ENCODE measurements at places on chromosomes 4 and X. TPM values are rescaled to one million over a fixed set of nuclear protein-coding genes. Genes with fewer than 3 reads are reported as not detected.

ANXA10 gene
- total RNA-seq, result not detected

- DNase-seq, result no peak
- H3K4me1 ChIP-seq, result no peaks in the 10 kb centered on the region
- H3K36me3 ChIP-seq, result no peaks in the 10 kb centered on the region
- no peak overlapping the region for H3K4me3 ChIP-seq
- no peaks in the 10 kb centered on the region for H3K27me3 ChIP-seq
These were observed 319.1 kb upstream of the EMCN start for GRCh38 chr4:100836929-100837328.

KANTR gene
- total RNA-seq, result 68.1 TPM

GRCh38 chr4:1784789-1785591 lies 8.1 kb upstream of the FGFR3 start:
- peaks cover 3% of the 10 kb centered on the region for H3K4me1 ChIP-seq
- no peaks in the 10 kb centered on the region for H3K27me3 ChIP-seq
- no peaks in the 10 kb centered on the region for H3K36me3 ChIP-seq
- H3K27ac ChIP-seq, result no peak overlapping the region
- no peak for DNase-seq

DNA sequence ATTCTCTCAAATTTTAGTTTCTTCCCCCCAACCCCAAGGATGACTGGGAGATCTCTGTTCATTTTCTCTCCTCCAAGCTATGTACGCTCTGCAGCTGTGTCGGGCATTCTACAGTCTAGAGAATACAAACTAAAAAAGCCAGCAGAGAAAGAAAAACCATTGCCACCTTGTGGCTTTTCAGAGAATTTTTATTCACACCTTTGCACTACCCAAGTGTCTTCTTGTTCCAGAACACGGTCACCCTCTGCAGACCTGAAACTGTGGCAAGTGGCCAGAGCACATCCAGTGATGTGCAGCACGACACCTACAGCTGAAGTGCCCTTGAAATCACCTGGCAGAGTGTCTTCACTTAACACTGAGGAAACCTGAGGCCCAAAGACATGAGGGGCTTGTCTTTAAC lies 68.6 kb downstream of the CHST7 start:
- H3K4me1 ChIP-seq, result peaks cover 5% of the 10 kb centered on the region
- DNase-seq, result no peak
- no peak overlapping the region for H3K4me3 ChIP-seq

SHROOM2 gene
- 6.6 TPM for total RNA-seq

DNA sequence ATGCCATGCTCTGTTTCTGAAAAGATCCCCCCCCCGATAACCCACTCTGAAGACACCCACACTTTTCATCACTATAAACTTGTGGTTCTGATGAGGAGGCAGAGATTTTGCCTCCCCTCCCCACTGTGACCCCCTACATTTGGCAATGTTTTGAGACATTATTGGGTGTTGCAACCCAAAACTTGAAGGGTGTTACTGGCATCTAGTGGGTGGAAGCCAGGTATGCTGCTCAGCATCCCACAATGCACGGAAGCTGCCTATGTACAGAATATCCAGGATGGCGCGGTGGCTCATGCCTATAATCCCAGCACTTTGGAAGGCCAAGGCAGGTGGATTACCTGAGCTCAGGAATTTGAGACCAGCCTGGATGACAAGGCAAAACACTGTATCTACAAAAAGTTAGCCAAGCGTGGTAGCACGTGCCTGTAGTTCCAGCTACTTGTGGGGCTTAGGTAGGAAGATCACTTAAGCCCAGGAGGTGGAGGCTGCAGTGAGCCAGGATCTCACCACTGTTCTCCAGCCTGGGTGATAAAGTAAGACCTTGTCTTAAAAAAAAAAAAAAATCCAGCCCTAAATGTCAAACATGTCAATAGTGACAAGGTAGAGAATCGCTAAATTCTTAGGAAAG lies 87.3 kb downstream of the SCD5 start:
- no peak overlapping the region for H3K4me3 ChIP-seq
- DNase-seq, result no peak
- no peaks in the 10 kb centered on the region for H3K36me3 ChIP-seq
- no peaks in the 10 kb centered on the region for H3K27me3 ChIP-seq
- no peak overlapping the region for H3K27ac ChIP-seq

GRCh38 chr4:133145241-133145640 lies 3.9 kb upstream of the PCDH10 start:
- H3K4me3 ChIP-seq, result no peak overlapping the region
- DNase-seq, result no peak
- no peak overlapping the region for H3K27ac ChIP-seq
- peaks cover 16% of the 10 kb centered on the region for H3K27me3 ChIP-seq
- H3K36me3 ChIP-seq, result no peaks in the 10 kb centered on the region

DNA sequence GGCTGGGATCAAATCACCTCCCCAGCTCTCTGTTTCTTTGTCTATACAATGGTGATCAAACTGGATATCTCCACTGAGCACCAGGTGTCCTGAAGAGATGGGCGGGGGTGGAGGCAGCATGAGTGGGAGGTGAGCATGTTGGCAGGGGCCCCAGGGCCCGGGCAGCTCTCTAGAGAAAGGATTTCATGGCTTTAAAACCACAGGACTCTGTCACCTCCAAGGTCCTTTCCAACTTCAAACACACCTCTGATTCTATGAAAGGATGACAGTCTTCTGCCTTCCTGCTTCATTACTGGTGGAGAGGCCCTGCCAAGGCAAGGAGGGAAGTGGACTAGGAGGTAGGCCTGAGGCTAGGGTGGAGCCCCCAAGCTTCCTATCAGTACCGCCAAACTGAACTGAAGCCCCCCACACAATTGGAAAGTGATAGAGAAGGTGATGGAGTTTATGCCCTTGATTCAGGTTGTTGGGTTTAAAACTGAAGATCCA lies 38.6 kb downstream of the TRIM2 start:
- no peaks in the 10 kb centered on the region for H3K36me3 ChIP-seq
- no peak overlapping the region for H3K4me3 ChIP-seq
- no peak overlapping the region for H3K27ac ChIP-seq
- H3K4me1 ChIP-seq, result peaks cover 4% of the 10 kb centered on the region
- no peaks in the 10 kb centered on the region for H3K27me3 ChIP-seq

- no peak overlapping the region for H3K4me3 ChIP-seq
- no peaks in the 10 kb centered on the region for H3K4me1 ChIP-seq
- no peak overlapping the region for H3K27ac ChIP-seq
- no peak for DNase-seq
- H3K36me3 ChIP-seq, result no peaks in the 10 kb centered on the region
- no peaks in the 10 kb centered on the region for H3K27me3 ChIP-seq
These were observed 15.9 kb upstream of the NELFA start for GRCh38 chr4:2024683-2025082.
